ENCODE measurements at places on chromosomes 7 and 10.
A peak's percentile ranks its signal among the peaks of the same experiment; 100 is the strongest.

GRCh38 chr10:104913390-104913789 lies 272.3 kb downstream of the SORCS3 start:
- no peak for DNase-seq

GRCh38 chr7:87375662-87376435 lies 30.4 kb downstream of the CROT start:
- no peak for DNase-seq

GRCh38 chr10:103921750-103922195 lies 3.8 kb upstream of the STN1 start:
- peak; percentile 71 for DNase-seq

DNA sequence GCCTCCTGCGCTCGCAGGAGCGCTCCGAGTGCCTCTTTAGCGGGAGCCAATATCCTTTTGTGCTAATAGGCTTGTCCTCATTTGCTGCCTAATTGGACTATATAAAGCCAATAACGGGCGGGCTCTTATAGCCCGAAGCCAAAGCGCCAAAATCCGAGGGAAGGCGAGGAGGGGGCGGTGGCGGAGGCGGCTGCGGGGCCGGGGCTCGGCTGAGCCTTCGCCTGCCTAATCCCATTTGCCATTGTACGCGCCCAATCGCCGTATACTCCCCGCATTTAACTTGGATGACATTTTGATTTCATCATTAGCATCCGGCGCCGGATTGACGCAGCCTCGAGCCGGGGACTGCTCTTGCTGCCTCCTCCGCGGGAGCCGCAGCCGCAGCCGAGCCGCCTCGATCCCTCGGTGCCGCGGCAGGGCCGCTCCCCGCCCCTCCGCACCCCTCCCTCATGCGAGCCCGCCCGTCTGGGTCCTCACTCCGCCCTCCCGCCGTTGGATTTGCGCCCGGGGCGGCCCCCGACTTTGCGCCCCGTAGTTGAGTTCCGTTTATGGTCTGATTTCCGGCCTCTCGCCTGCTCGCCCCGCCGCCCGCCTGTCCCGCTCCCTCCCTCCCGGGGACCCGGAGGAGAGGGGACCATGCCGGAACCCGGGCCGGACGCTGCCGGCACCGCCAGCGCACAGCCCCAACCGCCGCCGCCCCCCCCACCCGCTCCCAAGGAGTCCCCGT lies at the start of gene HMX3:
TSS of gene HMX3 (plus strand) at position 556 of the 727 bp plus-strand sequence. CDS start at position 637, 81 bp downstream.
- peak; percentile 75 for DNase-seq

- DNase-seq = no peak
Measured at GRCh38 chr7:75669579-75669978, 69.2 kb downstream of the HIP1 start.

DNA sequence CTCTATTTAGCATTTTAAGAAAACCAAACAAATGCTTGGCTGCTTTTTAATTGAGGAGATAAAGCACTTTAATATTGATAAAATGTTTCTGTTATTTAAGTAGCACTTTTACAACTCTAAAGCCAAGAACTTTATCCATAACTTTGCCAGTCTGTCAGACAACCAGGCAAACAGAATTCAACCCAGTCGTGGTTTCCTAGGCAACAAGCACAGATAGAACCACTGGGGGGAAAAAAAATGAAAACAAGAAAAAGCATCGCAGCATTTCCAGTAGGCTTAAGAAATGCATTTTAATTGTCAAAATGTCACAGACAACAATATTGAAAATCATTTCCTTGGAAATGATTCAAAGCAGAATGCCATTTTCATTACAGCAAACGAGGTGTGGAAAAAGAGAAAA lies 323.4 kb downstream of the PARD3 start:
- DNase-seq = no peak

- no peak for DNase-seq
Measured at GRCh38 chr7:123782071-123782798, 33.4 kb upstream of the WASL start.

- peak; percentile 36 for DNase-seq
Measured at GRCh38 chr10:1047937-1048336, 982 bp downstream of the IDI1 start.

DNA sequence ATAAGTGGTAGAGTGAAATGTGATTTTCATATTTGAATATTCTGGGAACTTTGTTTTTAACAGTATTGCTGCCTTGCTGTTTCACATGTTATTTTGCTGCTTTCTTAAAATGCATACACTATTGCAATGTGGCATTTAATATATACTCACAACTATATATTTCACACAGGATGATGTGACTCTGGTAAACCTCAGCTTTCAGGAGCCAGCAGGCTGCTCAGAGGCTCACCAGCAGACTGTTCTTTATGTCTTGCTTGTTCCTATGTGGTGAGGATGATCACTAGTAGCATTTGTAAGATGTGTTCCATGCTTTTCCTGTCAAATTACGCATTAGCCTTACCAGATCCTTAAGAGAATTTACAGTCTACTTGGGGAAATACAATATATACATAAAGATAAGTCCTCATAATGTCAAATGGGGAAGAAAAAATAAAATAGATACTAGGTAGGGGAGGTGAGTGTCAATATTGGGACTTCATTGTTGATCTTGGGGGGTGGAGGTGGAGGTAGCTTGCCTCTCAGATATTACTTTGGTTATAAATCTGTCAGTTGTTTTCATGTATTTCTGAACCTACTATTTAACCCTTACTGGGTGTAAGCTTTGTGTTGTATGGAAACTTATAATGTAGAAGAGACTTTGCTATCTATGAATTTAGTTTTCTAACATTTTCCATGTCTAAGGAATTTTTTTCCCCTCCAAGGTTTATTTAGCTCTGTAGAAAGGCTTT lies 8.4 kb downstream of the GNAI1 start:
- no peak for DNase-seq

DNA sequence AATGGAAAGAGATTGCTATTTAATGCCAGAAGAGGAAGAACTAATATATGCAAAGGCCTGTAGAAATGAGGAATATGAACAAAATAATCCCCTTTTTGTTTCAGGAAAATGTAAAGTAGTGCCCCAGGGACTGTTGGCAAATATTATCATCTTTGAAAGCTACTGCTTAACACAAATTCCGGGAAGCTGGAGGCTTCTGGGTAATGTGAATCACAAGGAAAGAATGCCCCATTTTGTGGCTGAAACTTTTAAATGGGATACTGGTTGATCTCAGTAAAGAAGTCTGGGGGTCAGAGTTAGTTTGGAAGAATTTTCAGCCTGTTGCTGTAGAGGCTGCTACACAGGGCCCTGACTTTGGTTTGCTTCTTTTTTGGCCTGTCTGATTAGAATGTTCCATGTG lies 141.0 kb downstream of the PTEN start:
- no peak for DNase-seq

GRCh38 chr10:96130326-96130995 lies 364 bp downstream of the ZNF518A start:
- peak; percentile 69 for DNase-seq

- DNase-seq = no peak
Measured at GRCh38 chr7:126791306-126791705, 461.4 kb downstream of the GRM8 start.

DNA sequence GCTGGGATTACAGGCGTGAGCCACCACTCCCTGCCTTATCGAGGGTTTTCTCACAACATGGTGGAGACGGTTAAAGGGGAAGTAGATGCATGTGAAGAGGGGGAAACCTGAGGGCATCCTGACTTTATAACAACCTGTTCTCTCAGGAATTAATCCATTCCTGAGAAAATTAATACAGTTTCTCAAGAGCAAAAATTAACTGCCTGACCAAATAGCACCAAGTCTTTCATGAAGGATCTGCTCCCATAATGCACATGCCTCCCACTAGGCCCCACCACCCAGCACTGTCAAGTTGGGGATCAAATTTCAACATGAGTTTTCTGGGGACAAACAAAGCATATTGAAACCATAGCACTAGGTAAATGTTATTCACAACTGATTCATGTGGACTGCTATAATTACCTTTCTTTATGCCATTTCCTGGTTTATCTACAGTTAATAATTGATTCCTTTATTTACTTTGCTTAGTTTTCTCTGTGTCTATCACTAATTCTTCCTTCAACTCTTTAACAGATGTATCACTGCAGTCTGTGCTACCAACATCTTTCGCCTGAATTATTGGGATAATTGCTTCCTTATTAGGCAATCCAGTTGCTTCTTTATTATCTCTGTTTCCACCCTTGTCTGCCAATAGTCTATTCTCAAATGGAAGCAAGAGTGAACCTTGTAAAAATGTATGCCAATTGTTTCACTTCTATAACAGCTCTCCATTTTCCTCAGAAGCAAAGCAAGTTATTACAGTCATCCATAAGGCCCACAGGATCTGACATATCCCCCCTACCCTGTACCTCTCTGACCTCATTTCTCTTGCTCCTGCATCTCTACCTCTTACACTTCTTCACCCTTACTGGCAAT lies 12.9 kb upstream of the MICU1 start:
- DNase-seq = no peak

DNA sequence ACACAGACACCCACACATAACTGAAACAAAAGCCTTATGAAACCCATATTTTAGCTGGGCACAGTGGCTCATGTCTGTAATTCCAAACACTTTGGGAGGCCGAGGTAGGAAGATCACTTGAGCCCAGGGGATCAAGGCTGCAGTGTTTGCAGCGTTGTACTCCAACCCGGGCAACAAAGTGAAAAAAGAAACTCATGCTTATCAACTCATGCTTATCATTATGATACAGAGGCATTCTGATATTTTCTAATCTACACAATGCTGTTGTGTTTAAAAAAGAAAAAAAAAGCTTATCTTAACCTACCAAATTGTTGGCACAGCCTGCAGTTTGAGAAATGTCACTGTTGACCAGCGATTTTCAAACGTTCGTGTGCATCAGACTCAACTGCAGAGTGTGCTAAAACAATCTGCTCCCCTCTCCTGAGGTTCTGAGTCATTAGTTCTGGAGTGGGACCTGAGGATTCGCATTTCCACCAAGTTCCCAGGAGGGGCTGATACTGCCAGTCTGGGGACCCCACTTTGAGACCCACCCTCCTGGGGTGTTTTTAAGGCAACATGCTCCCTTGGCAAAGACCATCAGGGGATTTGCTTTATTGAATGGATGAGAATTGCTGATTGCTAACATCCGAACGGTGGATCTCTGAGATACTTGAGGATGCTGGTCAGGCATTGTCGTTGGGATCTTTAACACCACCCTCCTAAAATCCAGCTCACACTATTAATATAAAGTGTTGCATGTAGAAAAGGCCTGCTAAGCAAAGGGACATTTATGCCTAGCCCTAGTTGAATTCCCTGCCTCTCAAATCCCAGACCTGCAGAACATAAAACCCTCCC lies 16.2 kb downstream of the CHST3 start:
- no peak for DNase-seq

DNA sequence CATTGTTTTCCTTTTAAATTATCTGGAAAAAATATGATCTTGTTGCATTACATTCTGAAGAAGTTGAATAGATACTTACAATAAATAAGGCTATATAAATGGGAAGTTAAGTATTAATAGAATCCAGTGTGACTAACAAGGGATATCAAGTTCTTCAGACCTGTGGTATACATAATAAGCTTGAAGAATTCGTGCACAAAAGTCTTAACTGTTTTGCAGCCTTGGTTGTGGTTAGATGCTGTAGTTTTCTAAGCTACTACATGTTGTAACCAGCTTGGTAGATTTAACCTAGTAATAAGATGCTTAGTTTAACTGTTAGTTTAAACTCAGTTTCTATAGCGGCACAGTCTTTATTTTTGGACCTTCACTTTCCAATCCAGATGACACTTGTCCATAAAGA lies 106.2 kb upstream of the GLCCI1 start:
- no peak for DNase-seq

DNA sequence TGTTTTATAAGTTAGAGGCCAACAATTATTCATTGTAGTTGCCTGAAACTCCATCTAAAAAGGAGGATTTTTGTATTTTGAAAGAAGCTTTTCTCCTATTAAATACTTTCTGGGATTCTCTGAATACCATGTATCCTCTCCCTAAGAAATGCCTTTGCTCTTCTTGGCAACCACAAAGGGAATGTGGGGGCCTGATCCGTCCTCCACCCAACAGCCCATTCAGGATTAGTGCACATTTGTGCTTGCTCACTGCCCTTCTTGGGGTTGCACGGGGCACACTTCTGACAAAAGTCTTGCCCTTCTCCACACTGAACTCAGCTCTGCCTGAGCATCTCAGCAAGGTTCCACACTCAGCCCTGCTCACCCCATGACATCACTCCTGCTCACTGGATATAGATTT lies 194.2 kb downstream of the SLC25A13 start:
- no peak for DNase-seq

DNA sequence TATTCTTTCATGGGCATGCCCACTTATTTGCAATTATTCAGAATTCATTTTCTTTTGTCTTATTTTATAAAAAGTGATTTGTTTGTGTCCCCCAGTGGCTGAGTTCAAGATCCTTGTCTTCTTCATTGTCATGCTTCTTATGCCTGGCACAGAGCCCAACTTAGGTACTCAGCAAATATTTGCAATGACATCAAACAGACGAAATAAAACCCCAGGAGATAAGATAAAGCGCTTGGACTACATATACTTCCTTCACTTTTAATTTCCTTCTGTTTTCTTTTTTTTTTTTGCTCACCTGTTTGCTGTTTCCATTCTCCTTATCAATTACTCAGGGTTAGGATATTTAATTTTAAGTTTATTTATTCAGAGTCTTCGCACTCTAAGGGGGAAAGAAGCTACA lies 225.0 kb downstream of the SDHAF3 start:
- no peak for DNase-seq

GRCh38 chr7:26859720-26860119 lies 4.7 kb downstream of the SKAP2 start:
- no peak for DNase-seq

GRCh38 chr7:36202398-36202797 lies 49.3 kb downstream of the EEPD1 start:
- no peak for DNase-seq

DNA sequence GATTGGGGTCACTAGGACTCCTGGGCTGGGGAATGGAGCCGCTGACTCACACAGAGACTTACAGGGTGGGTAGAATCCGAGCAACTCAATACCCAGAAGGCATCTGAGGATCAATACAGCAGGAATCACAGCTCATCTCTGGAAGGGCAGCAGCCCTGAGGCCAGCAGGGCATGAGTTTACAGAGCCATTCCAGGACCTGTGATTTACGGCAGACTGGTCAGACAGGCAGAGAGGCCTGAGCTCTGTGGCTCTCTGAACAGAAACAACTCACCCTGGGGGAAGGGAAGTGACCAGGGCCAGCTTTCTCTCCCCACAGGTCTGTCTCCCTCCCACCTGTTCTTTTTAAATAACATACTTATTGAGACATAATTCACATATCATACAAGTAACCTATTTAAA lies 88.2 kb upstream of the CXCL12 start:
- no peak for DNase-seq

DNA sequence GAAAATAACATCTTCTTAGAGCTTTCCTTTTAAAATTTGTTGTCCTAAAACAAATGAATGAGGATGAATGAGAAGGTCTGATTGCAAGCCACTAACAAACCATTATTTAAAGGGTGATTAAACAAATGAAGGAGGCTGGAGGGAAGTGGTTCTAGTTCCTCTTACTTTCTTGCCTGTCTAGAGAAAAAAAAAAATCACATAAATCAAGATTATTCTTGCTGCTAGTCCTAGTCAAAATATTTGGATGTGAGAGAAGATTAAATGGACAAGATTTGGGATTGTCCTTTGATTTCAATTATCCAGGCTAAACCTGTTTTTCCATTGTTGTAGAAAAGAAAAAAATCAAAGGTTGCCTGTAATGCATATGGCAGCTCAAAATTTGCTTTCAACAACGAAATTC lies 3.3 kb downstream of the SKAP2 start:
- no peak for DNase-seq

- DNase-seq = no peak
Measured at GRCh38 chr7:6299774-6300173, 27.4 kb upstream of the CYTH3 start.

Data from activated naive CD4-positive, alpha-beta T cell treated with anti-CD3 and anti-CD28 coated beads for 36 hours (primary cell).